ENCODE measurements at places on chromosomes 5 and 9. TPM values are rescaled to one million over a fixed set of nuclear protein-coding genes. Genes with fewer than 3 reads are reported as not detected.

PDZD2 gene
- 50.7 TPM for total RNA-seq

C9orf153 gene
- 1.2 TPM for total RNA-seq

SLC36A2 gene
- total RNA-seq = not detected

AIF1L gene
- 36.2 TPM for total RNA-seq

SLC6A7 gene
- 0.11 TPM for total RNA-seq

EIF4EBP3 gene
- 5.6 TPM for total RNA-seq

PTGES gene
- total RNA-seq = 8.9 TPM

FAM151B gene
- 12.6 TPM for total RNA-seq

PLGRKT gene
- total RNA-seq = 26.7 TPM

WDR38 gene
- not detected for total RNA-seq

ATOSB gene
- total RNA-seq = 19.1 TPM

CCL19 gene
- total RNA-seq = not detected

RASGEF1C gene
- total RNA-seq = 6.5 TPM

NXNL2 gene
- 2.4 TPM for total RNA-seq

RUSC2 gene
- 40.5 TPM for total RNA-seq

NEK6 gene
- total RNA-seq = 47.9 TPM

CTXN3 gene
- total RNA-seq = 4.0 TPM

PITX1 gene
- total RNA-seq = 31.1 TPM

CAAP1 gene
- 26.6 TPM for total RNA-seq

BAAT gene
- 0.22 TPM for total RNA-seq
